ENCODE measurements at places on chromosomes 7 and 10. TPM values are rescaled to one million over a fixed set of nuclear protein-coding genes. Genes with fewer than 3 reads are reported as not detected.

DNA sequence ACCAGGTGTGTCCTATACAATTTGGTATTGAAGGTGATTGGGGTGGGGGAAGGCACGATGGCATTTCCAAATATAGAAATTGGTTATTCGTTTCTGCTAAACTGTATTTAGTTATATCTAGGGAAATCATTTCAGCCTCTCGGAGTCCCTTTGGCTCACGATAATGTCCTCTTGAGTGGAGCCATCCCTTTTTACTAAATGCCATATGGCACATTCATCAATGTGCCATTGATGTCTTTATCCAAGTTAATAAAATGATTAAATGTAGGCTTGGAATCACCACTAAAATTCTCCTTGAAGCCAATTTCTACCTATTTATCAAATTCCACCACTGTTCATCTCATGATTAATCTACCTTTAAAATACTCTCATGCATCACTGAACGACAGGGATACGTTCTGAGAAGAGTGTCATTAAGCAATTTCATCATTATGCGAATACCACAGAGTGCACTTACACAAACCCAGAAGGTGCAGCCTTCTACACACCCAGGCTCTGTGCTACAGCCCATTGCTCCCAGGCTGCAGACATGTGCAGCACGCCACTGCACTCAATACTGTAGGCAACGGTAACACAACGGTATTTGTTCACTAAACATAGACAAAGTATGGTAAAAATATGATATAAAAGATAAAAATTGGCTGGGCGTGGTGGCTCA is 219.2 kb upstream of the C7orf33 start:
- DNase-seq = no peak

DNA sequence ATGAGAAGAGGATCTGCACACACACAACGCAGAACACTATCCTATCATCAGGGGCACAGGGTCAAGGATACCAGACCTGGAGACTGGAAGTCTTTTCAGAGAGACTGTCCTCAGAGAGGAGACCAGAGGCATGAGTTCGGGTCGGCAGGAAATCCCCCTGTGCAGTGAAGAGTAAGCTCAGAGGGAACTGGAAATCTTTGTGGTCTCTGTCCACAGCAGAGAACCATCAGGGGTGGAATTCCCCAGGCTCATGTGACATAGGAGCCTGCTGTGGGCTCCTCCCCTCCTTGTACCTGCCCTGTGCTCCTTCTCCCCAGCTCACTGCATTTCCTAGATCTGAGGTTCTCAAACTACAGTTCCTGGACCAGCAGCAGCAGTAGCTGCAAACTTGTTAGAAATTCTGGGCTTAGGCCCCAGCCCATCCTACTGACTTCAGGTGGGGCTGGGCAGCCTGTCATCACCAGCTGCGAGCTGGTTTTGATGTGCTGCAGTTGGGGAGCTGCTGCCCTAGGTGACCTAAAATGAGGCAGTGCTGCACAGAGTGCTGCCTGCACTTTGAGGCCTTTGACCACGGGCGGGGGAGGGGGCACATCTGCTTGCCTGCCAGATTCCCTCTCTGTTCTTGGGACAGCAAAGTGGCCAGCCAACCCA is 2.4 kb downstream of the ZMIZ2 start:
- no peak for DNase-seq

DNA sequence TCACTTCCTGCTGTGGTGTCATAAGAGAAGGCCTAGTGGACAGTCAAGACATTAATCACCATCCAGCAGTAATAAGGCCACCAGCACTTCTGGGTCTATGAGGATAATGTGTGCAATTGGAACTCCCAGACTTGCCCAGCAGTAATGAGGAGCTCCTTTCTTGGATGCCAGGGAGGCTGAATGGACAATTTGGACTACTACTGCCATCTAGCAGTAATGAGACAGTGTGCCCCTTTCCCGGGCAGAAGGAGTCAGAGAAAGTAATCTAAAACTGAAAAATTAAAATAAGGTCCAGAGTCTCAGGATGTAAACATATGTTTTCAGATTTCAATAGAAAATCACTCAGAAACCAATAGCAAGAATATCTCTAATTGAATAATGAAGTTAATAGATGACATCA is 400.4 kb downstream of the CDC14C start:
- no peak for DNase-seq

DNA sequence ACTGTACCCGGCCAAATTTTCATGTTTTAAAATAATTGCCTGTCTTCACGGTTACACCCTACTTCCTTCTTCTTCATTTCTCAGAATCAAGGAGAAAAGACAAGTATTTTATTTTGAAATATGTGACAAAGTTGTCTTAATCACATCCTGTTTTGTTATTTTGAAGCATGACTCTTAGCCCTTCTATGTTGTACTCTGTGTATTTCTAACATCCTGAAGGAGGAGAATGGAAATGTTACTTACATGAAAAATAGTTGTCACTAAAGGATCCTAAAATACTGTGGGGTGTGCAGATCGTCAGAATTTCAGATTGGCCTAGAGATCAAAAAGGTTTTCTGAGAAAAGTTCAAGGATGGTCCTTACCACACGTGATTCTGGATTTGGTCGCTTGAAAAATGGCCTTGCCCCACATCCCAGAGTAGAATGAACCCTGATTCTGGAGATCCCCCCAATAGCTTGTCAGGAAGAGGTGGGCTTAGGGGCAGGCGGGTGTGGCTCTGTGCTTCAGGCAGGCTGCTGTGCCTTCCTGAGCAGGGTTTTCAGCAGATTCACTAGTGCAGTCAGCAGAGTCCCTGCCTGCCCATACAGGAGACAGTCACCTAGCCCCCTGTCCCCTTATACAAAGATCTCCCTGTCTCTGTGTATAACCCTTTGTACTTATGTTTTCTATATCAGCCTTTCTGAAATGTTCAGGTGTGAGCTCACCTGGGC is 8.6 kb downstream of the UPP1 start:
- peak; percentile 78 for DNase-seq

Gene CHST15
- polyA plus RNA-seq = 0.47 TPM

Measured in CD4-positive, CD25-positive, alpha-beta regulatory T cell (primary cell).